Progenitor cell of endocrine pancreas (in vitro differentiated cells): ENCODE measurements at places on chromosomes 2 and 18. TPM values are rescaled to one million over a fixed set of nuclear protein-coding genes. Genes with fewer than 3 reads are reported as not detected.

DNA sequence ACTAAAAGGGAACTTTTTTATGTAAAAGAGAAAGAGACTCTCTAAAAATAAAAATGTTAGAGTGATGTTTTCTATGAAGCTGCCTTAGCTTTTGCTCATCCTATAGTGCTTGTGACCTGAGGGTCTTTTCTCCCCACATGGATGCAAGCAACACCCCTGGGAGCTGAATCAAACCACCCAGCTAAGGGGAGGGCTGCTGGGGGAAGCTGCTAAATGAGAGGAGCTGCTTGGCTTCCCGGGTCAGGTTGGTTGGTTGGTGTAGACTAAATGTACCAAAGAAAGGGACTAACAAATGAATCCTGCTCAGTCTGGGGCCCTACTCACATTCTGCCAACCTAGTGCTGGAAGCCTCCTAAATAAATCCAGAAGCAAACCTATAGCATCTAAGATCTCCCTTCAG, 35.0 kb downstream of the AFF3 start:
- DNase-seq, result no peak
- no peak overlapping the region for H3K27ac ChIP-seq
- no peak overlapping the region for H3K4me3 ChIP-seq
- no peaks in the 10 kb centered on the region for H3K36me3 ChIP-seq
- H3K4me1 ChIP-seq, result peaks cover 17% of the 10 kb centered on the region

GRCh38 chr18:69814861-69815385, 132.8 kb downstream of the CD226 start:
- H3K27ac ChIP-seq, result no peak overlapping the region
- no peaks in the 10 kb centered on the region for H3K4me1 ChIP-seq
- no peaks in the 10 kb centered on the region for H3K36me3 ChIP-seq
- no peak overlapping the region for H3K4me3 ChIP-seq
- DNase-seq, result no peak

DNA sequence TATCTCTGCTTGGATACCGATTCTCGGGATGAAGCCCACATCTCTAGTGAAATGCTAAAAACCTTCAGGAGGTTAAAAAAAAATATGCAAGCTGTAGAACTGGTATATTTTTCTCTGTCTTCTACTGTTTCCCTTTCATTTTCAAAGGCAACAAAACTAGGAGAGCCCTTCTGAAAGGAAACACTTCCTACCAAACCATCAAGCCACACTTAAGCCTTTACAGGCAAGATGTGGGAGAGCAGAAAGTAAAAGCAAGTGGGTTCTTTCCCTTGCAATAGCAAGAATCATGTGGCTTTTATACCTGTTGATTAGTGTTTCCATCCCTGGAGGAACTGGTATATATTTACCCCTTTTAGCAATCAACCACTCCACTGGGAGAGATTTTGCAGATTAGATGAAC, 147.9 kb upstream of the ACAA2 start:
- no peak for DNase-seq
- peaks cover 16% of the 10 kb centered on the region for H3K36me3 ChIP-seq
- peaks cover 3% of the 10 kb centered on the region for H3K4me1 ChIP-seq

- no peak for DNase-seq
- H3K27me3 ChIP-seq, result peaks cover 2% of the 10 kb centered on the region
- no peak overlapping the region for H3K4me3 ChIP-seq
- H3K27ac ChIP-seq, result no peak overlapping the region
Observed at GRCh38 chr2:109264595-109265328, 135.8 kb downstream of the SH3RF3 start.

GRCh38 chr18:75478996-75479880, 51.7 kb upstream of the SMIM21 start:
- DNase-seq, result no peak
- H3K27me3 ChIP-seq, result no peaks in the 10 kb centered on the region
- no peak overlapping the region for H3K4me3 ChIP-seq
- H3K36me3 ChIP-seq, result peaks cover 6% of the 10 kb centered on the region

DNA sequence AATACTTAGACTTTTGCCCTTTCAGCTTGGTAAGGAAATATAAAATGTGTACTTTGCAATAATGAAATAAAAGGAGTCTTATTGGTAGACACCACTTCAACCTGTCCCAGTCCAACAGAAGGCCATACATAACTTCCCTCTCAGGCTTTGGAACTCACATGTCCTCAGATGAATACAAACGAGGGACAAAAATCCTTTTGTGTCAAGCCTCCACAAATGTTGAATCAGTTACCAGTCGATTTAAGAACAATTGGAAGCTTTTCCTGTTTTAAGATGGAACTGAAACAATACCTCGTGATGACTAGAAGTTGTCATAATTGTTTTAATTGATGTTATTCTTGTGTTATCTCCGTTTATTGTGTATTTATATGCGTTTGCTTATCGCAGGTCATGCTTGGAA, 385.1 kb upstream of the POU3F3 start:
- H3K36me3 ChIP-seq, result no peaks in the 10 kb centered on the region
- H3K27ac ChIP-seq, result no peak overlapping the region
- H3K4me1 ChIP-seq, result peaks cover 4% of the 10 kb centered on the region
- no peak for DNase-seq

DNA sequence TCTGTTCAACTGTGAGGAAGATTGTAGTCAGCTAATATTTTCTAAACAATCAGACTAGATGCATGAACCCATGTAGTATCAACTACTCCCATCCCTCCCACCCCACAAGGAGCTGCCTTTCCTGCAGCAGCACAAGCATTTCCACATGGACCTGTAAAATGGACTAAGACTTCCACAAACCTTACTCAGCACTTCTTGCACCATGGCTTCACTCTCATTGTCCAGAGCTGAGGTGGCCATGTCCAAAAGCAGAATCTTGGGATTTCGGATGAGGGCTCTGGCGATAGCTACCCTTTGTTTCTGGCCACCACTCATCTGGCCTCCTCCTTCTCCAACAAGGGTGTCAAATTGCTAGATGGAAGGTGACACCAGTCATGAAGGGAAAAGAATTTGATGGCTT, 61.3 kb downstream of the ABCB11 start:
- H3K4me1 ChIP-seq, result peaks cover 9% of the 10 kb centered on the region
- H3K4me3 ChIP-seq, result no peak overlapping the region
- no peak overlapping the region for H3K27ac ChIP-seq
- DNase-seq, result no peak
- no peaks in the 10 kb centered on the region for H3K36me3 ChIP-seq

- no peak overlapping the region for H3K27ac ChIP-seq
- peaks cover 2% of the 10 kb centered on the region for H3K4me1 ChIP-seq
- peaks cover 2% of the 10 kb centered on the region for H3K36me3 ChIP-seq
- peaks cover 3% of the 10 kb centered on the region for H3K27me3 ChIP-seq
Observed at GRCh38 chr2:11056614-11057013, 98.7 kb upstream of the SLC66A3 start.

DNA sequence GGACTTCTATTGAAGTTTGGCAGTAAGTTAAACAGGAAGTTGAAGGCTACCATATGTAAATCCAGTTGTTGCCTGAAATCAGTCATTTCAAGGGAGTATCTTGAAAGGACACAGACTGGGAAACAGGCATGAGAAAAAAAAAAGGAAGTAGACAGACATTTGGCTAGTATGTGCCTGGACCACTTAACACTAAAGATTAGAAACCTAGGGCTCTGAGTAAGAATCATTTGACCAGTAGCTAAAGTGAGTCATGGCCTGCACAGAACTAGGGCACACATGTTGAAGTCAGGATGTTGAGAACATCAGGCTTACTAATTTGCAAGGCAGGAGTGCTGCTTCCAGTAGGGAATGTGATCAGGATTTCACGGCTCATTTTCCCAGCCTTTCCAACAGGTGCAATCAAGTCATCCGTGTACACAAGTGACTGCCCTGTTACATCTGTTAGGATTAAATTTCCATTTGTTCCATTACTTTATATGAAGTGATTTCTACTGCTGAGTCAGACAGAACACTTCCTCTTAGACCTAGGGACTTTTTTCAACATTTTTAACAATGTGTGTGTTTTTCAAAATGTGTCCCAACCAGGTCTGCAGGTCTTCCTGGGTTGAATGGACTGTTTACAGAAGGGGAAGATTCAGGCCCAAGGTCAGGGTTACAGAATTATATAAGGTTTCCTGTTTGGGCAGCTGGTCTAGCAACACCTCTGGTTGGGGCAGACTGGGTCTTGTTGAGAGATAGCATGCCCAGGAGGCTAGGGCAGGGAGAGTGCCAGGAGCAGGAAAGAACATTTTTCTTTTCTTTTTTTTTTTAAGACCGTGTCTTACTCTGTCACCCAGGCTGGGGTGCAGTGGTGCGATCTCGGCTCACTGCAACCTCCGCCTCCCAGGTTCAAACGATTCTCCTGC, 145.6 kb downstream of the TGIF1 start:
- peak overlapping the region; percentile 31 for H3K4me3 ChIP-seq
- peaks cover 46% of the 10 kb centered on the region for H3K4me1 ChIP-seq
- H3K27me3 ChIP-seq, result no peaks in the 10 kb centered on the region
- H3K27ac ChIP-seq, result peak overlapping the region; percentile 98
- no peaks in the 10 kb centered on the region for H3K36me3 ChIP-seq

DNA sequence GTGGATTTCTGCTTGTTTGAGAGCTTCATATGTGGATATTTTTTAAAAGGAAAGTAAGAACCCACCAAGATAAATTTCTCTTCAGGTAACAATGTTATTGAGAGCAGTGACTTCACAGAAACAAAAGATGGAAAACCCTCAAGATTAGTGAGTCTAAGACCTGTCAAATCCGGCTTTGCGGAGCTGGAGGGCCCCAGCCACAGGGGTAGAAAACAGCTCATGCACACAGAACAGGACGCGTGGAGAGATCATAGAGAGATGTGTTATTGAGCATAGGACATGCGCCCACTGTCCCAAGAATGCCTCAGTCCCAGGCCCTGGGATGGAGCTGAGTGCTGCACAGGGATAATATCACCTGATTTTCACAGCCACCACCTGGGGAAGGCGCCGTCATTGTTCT, 21.3 kb downstream of the EDAR start:
- no peak overlapping the region for H3K27ac ChIP-seq
- DNase-seq, result no peak
- peaks cover 28% of the 10 kb centered on the region for H3K27me3 ChIP-seq
- H3K4me1 ChIP-seq, result peaks cover 7% of the 10 kb centered on the region

DNA sequence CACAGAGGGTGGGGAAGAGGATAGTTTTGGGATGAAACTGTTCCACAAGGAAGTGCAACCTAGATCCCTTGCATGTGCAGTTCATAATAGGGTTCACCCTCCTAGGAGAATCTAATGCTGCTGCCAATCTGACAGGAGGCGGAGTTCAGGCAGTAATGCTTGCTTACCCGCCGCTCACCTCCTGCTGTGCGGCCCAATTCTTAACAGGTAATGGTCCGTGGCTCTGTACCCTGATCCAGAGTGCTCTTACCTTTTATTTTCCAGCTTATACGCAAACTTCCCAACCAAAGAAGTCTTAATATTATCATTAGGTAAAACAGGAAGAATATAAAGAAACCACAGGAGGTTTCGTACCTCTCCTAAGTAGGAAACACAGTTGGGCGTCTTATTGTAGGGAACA, 82.7 kb upstream of the CD302 start:
- peaks cover 6% of the 10 kb centered on the region for H3K27me3 ChIP-seq
- H3K36me3 ChIP-seq, result no peaks in the 10 kb centered on the region
- H3K4me1 ChIP-seq, result no peaks in the 10 kb centered on the region
- DNase-seq, result no peak
- no peak overlapping the region for H3K27ac ChIP-seq

GRCh38 chr2:12948961-12949353, 232.2 kb downstream of the TRIB2 start:
- no peak for DNase-seq
- no peaks in the 10 kb centered on the region for H3K36me3 ChIP-seq
- H3K4me1 ChIP-seq, result no peaks in the 10 kb centered on the region
- H3K27ac ChIP-seq, result no peak overlapping the region

DNA sequence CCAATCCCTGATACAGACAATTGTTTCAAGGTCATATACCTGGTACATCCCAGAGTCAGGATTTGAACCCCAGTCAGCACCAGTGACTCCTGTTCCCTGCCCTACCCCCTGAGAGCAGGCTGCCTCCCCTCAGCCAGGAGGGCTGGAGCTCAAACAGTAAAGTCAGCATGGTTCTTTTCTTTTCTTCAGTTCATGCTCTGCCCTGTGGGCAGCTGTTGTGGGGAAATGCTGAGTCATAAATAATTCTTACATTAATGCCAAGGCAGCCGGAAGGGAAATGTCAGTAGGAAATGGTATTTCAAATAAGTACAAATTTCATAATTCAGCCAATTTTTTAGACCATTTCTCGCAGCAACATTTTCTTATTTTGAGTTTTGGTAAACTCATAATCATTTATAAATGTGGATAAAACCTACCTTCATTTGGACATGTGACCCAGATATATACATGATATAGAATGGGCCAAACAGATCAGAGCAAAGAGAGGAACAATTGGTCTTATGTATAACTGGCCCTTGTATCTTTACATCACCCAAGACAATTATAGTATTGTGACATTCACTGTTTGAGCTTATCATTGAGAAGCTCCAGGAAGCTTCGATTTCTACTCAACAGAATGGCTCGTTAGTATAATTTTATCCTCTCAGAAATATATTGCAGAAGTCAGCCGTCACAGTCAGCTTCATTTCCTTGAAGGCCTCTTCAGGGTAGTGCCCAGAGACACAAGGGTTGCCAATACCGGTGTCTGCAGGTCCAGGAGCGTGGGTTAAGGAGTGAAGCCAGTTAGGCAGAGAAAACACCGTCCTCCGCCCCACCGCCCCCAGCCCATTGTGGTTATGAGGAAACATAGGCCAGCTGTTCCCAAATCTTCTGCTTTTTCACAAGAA, 28.0 kb upstream of the SCYGR1 start:
- H3K27me3 ChIP-seq, result no peaks in the 10 kb centered on the region
- DNase-seq, result no peak
- no peak overlapping the region for H3K27ac ChIP-seq
- peaks cover 3% of the 10 kb centered on the region for H3K4me1 ChIP-seq
- no peak overlapping the region for H3K4me3 ChIP-seq

DNA sequence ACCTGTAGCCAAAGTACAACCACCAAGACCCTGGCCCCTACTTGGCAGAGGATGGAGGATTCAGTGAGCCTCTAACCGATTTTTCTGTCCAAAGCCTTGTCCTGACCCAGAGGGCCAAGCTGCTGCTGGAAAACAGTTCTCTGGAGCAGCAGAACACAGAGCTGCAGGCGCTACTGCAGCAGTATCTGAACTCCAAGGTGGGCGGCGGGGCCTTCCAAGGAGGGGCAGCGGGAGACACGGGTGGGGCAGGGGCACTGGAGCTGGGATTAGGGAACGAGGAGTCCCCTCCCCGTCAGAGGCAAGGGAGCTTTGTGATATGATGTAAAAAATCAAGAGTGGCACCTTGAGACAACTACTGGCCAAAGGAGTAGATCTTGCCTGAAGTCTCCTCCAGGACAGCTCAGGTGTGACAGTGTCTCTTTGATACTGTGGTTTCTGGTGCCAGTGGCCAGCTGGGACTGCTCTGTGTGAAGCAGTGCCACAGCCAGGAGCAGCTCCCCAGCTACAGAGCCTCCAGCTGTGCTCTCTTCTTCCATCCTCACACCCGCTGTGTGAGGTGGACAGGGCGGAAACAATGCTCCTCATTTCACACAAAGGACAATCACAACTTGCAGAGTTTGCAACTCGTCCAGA, 22.8 kb downstream of the OTOF start:
- DNase-seq, result no peak
- no peak overlapping the region for H3K27ac ChIP-seq
- no peaks in the 10 kb centered on the region for H3K36me3 ChIP-seq
- peaks cover 12% of the 10 kb centered on the region for H3K4me1 ChIP-seq
- peaks cover 15% of the 10 kb centered on the region for H3K27me3 ChIP-seq

- H3K27me3 ChIP-seq, result no peaks in the 10 kb centered on the region
- H3K4me3 ChIP-seq, result no peak overlapping the region
Observed at GRCh38 chr2:210195101-210195852, 24.1 kb upstream of the KANSL1L start.

MBD2 gene
- total RNA-seq, result 38.6 and 40.4 TPM in 2 replicates

STK17B gene
- total RNA-seq, result 3.4 and 3.6 TPM in 2 replicates

SATB2 gene
- total RNA-seq, result 4.4 and 4.7 TPM in 2 replicates

GREB1L gene
- 8.6 and 11.0 TPM in 2 replicates for total RNA-seq

KCNG2 gene
- not detected in 2 replicates for total RNA-seq
